ENCODE measurements at places on chromosomes 3 and 15.
A peak's percentile ranks its signal among the peaks of the same experiment; 100 is the strongest.

- no peak for DNase-seq
These were observed 289.3 kb downstream of the EPHB1 start for GRCh38 chr3:135084405-135084804.

DNA sequence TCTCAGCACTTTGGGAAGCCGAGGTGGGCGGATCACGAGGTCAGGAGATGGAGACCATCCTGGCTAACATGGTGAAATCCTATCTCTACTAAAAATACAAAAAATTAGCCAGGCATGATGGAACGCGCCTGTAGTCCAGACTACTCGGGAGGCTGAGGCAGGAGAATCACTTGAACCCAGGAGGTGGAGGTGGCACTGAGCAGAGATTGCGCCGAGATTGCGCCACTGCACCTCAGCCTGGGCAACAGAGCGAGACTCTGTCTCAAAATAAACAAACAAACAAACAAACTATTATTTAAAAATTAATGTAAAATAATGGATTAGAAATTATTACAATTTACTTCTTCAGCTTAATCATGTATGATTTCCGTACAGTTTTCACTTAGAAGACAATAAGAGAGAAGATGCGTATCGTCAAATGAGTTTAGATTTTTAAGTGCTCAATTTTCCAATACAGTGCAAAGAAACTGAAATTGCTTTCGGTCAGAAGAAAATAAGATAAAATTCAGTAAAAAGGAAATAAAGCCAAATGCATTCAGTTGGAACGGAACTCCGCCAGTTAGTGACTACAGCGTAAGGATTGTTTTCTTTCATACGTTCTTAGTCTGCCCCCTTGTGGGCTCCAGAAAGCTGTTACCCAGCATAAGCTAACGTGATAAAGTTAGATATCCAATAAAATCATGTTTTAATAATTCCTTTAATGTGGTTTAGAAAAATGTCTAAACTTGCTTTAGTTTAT, 24.8 kb downstream of the AADAC start:
- DNase-seq: peak; percentile 71

DNA sequence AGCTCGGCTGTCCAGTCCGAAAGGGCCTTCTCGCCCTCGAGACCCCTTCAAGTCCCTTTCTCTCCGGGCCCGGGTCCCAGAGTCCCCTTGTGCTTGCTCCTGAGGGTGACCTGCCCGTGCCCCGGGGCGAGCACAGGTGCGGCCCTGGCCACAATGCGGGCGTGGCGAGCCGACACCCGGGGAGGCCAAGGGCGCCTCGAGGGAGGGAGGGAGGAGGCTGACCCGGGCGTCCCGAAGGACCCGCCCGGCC, 810 bp upstream of the MEF2A start:
- no peak for DNase-seq

DNA sequence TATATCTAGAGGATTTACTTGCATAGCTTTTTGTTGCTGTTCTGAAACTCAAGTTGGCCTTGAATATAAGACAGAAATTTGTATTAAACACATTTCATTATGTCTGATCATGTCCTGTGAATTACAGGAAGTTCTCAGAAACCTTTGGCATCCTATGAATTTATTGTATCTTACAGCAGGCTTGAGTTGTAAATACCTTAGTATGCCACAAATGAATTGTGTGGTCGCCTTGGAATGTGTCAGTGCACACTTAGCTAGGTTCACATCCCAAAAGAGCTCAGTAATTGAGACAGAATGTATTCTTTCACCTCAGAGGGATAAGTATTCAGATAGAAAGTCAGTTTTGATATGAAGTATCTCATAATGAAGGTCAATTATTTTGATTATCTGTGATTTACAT, 83.4 kb downstream of the NEK11 start:
- DNase-seq: no peak

GRCh38 chr15:70186152-70186551, 88.4 kb upstream of the TLE3 start:
- DNase-seq: no peak

DNA sequence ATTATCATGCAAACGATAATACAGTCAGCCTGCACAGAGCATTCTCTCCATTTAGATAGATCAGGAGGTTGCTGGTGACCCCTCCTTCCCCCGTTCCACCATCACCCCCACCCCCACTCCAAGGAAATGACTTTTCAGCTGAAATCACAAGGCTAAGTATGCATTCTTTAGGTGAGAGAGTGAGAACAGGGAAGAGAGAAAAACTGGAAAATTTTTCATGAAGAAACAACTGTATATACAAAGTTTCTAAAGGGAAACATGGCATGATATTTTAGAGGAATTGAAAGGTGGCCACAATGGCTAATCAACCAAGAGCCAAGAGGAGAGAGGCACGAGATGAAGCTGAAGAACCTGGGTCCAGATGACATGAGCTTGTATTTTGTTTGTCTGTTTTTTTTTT, 22.2 kb downstream of the BCL2A1 start:
- DNase-seq: no peak

DNA sequence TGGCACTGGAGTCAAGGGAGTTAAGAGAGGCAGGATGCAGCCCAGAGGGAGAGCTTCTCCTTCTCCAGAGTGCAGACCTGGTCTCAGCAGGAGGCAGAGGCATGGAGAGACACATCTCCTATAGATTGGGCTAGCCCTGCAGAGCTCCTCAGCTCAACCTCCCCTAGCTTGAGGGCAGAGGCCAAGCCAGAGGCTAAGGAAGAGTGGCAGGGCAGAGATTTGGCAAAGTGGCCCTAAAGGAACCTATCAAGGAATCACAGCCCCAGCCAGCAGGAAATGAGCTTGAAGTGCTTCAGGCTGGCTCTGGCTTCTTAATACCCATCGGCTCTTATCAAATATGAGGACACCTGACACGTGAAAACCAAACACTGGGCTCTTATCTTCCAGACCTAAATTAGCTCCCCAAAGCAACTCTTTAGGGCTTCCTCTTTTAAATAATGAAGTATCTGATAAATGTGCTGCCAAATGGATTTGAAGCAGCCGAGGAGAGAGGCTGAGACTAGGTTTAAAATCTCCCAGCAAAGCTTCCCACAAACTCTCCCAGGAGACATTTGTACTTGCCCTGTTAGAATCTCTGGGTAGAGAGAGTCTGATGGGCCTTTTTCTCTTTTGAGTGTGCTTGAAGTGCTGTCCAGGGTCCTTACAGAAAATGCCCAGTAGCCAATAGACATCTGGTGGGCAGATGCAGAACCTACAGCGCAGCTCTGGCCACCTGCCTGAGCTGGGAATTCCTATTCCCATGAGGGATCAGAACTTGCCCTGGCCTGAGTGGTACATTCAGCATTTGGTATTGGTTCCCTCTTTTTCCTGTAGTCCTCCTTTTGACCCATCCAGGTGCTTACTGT, 271.4 kb downstream of the CLSTN2 start:
- DNase-seq: peak; percentile 68

DNA sequence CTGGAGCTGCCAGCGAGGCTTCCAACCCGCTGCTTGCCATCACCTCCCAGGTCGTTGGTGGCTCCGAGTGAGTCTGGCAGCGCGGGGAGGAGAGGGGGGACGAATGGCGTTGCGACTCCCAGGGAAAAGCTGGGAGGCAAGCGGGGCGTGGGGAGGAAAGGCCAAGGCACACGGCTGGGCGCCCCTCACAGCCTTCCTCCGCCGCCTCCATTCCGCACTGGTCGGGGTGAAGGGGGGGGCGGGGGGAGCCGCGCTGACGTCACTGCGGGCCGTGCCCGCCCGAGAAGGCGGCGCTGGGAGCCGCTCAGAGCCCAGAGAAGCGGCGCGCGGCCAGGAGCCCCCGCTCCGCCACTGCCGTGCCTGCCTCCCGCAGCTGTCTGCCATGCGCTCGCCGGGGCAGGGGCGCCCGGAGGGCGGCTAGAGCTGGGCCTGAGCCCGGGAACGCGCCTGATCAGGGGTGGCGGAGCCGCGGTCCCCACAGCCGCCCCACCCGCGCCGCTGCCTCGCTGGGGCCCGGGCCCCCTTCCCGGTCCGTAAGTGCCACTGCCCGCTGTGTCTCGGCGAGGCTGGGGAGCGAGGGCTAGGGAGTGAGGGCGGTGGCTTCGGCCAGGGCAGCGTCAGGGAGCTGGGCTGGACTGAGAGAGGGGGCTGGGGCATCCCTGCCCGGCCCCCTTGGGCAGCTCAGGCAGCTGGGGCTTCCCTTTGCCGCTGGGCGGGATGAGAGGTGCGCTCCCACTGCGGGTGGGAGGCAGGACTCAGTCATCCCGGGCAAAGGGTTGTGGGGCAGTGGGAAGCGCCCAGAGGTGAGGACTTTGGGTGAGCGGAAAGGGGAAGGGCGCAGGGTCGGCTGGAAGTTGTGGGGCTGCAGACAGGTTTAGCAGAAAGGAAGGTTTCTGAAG, 27.8 kb upstream of the POLG start:
- peak; percentile 71 for DNase-seq

DNA sequence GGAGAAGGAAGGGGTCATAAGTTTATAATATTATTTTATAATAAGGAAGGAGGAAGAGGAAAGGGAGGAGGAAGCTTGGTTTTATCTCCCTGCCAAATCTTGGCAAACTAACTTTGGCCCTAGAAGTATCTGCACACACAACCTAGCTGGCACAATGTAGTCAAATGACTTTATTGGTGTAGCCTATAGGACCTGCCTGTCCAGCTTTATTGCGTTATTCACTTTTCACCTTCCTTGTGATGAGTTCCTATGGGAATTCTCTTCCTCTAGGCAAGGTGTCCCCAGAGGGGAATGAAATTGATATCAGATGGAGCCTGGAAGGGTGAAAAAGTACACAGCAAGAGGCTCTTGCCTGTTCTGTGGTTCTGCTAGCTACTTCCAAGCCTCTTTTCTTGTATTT, 111.2 kb upstream of the SLC25A36 start:
- no peak for DNase-seq

- DNase-seq: peak; percentile 97
These were observed at the start of gene VPS18 for GRCh38 chr15:40893733-40894680. VPS18 (plus strand) TSS chr15:40894450; CDS start chr15:40894769, 319 bp downstream.

GRCh38 chr3:3753416-3753815, 45.8 kb upstream of the LRRN1 start:
- DNase-seq: no peak

- no peak for DNase-seq
These were observed 55.5 kb downstream of the BSN start for GRCh38 chr3:49609815-49610214.

GRCh38 chr15:78244101-78244500, 9.7 kb upstream of the ACSBG1 start:
- DNase-seq: no peak

GRCh38 chr3:98991393-98991792, 89.9 kb upstream of the DCBLD2 start:
- no peak for DNase-seq

GRCh38 chr15:40110866-40111550, 2.3 kb upstream of the BMF start:
- DNase-seq: no peak

GRCh38 chr3:123283657-123284398, 82.1 kb downstream of the SEC22A start:
- DNase-seq: no peak

DNA sequence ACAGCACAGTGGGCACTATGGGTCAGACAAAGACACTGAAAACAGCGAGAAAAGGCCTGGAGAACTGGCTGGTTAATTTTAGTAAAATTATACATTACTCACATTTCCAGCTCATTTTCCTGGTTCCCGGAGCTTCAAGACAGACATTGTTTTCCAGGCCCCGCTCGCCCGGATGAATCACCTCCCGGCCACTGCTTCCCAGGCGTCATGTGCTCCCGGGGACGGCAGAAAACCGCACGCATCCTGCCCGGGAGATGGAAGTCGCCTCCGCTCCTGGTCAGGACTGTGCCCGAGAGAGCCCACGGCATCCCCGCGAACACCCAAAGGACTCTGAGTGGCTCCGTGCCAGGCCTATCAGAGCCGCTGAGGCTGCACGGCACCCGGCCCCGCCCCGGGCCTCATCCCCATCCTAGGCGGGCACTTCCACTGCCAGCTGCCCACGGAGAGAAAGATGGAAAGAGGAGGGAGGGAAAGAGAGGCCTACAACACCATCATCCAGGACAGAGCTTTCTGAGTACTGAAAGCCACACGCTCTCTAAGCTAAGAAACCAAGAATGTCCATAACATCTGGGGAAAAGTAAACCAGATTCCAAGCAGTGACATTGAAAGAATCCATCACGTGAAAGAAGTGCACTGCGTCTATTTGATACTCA, 75.1 kb downstream of the VGLL4 start:
- no peak for DNase-seq

- DNase-seq: no peak
These were observed 60.9 kb downstream of the TGFBR2 start for GRCh38 chr3:30667280-30667651.

GRCh38 chr3:112736386-112736785, 95.4 kb upstream of the CCDC80 start:
- no peak for DNase-seq

- peak; percentile 47 for DNase-seq
These were observed 77.7 kb downstream of the CEMIP start for GRCh38 chr15:80856809-80857377.

DNA sequence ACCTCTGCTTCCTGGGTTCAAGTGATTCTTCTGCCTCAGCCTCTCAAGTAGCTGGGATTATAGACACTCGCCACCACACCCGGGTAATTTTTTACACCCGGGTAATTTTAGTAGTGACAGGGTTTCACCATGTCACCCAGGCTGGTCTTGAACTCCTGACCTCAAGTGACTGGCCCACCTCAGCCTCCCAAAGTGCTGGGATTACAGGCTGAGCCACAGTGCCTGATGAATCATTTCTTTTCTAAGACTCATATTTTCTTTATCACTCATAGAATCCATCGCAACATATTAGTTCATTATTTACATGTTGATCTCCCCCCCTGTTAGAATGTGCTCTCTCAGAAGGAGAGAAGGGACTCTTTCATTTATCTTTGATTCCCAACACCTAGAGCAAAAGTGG, 109.5 kb upstream of the PTPRG start:
- no peak for DNase-seq

DNA sequence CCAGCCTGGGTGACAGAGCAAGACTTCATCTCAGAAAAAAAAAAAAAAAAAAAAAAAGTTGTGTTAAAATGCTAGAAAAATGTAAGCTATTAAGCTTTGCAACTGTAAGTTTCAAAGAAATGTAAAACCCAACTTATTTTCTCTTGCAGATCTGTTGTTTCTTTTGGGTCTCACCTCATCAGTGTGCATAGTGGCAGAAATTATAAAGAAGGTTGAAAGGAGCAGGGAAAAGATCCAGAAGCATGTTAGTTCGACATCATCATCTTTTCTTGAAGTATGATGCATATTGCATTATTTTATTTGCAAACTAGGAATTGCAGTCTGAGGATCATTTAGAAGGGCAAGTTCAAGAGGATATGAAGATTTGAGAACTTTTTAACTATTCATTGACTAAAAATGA, 25.6 kb downstream of the ASTE1 start:
- no peak for DNase-seq

DNA sequence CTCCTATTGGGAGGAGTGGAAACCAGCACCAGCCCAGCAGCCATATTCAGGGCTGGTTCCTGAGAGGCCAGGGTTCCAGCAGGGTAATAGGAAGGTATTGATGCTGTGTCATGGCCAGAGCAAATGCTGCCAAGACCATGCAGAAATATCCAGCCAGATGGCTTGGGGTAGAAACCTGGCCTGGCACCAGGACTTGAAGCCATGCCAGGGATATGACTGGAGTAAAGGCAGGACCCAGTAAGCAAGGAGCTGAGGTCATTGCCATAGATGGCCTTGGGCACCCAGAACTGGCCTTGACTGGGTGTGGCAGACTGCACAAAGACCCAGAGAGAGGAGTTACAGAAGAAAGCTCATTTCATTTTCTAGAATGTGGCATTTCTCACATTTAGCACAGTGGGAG, 257.6 kb upstream of the GOLGA6L4 start:
- DNase-seq: no peak

Measured in COR-L47 (cell line).